ENCODE measurements at places on chromosomes 2 and 18.

DNA sequence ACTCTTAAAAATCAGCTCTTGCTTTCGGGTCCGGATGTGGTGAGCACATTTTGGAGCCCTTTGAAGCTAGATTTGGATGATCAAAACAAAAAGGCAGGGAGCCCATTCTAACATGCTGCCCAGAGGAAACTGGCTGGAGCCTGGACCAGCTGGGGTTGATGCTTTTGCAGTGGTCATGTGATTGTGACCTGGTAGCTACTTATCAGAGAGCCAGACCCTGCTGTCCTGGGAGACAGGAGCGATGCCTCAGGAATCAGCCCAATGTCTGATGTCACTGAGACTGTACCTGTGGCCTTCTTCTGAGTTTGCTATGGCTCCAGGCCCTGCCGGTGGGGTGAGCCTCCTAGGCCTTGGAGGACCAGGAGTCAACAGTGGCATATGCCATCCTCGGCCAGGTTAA, 18.7 kb upstream of the SCLY start:
- no peak for DNase-seq

DNA sequence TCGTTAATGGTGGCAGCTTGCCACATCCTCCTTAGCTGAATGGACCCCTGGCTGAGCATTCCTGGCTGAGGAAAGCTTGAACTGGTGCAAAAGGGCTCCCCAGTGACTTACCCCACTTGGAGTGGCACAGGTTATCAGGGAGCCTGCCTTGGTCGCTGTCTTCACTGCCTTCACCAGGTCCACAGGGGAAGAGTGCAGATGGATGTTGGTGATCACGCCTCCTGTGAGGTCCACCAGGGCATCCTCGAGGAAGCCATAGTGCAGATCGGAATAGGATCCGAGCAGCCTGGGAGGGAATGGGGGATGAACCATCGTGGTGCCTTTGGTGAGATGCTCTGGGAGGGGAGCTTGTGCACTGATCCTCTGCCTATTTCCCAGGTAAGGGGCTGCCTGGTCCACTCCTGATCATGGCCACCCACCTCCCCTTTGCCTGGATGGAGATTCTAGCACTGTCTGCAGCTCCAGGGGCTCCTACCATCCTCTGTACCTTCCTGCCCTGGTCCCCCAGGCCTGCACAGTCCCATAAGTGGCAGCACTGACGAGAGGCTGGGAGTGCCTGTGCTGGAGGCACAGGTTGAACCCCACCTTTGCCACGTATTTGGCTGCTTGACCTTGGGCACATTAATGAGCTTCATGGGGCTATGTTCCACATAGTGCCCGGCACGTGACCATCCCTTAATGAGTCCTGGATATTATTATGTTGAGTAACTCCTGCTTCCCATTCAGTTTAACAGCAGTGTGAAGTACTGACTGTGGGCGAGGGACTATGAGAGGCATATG, 43.0 kb downstream of the CAPN13 start:
- no peak for DNase-seq

DNA sequence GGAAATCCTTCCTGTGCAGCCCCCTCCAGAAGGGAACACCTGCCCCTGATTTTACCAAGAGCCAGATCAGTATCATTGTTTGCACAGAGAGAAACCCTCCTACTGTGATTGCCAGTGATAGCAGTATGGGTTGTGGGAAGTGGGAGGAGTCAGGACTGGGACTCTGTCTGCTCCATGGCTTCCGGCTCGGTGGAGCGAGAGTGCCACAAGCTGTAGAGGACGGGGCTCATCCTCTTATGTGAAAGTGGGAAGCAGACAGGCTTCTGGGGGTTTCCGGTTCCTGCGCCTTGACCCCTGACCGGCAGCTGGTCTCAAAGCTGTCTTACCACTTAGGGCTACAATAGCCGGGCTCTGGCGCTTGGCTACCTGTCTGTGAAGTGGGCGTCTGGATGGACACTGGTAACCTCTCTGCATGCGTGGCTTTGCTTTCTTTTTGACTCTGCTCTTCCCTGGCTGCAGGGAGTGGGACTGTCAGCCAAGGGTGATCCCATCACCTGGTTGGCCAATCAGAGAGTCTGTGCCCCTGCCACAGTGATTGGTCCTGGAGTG, 79.7 kb downstream of the BCL2L11 start:
- DNase-seq: no peak

DNA sequence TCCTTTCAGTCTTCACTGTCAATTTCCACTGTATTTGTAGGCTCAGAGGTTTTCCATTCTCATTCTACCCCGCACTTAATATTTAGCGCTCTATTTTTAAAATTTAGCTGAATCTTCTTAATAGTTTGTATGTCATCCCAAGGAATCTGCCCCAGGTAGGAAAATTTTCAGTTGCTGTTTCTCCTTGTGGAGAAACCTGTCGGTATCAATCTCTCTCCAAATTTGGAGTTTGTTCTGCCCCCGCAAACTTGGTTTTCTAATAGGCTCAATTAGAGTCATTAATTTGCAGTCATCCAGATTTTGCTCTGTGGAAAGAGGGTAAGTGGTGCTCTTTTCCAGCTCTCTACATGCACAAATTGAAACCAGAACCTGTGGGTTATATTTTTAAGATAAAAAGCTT, 87.6 kb downstream of the DNAH6 start:
- no peak for DNase-seq

DNA sequence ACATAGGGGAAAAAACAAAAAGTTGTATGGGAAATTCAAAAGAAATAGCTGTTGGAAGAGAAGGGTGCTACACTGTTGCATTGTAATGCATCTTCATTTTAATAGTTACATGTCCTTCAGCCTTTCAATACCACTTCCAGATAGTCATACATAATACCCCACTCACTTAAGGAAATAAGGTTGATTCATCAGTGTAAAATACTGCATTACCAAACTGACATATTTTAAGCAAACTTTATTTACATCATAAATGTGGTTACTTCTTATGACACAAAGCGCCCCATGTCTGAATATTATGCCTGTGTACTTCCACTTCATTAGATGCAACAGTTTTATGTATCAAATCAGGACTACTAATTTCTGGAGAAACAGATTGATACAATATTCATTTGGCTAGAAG, 4.5 kb downstream of the RBMS1 start:
- DNase-seq: no peak

DNA sequence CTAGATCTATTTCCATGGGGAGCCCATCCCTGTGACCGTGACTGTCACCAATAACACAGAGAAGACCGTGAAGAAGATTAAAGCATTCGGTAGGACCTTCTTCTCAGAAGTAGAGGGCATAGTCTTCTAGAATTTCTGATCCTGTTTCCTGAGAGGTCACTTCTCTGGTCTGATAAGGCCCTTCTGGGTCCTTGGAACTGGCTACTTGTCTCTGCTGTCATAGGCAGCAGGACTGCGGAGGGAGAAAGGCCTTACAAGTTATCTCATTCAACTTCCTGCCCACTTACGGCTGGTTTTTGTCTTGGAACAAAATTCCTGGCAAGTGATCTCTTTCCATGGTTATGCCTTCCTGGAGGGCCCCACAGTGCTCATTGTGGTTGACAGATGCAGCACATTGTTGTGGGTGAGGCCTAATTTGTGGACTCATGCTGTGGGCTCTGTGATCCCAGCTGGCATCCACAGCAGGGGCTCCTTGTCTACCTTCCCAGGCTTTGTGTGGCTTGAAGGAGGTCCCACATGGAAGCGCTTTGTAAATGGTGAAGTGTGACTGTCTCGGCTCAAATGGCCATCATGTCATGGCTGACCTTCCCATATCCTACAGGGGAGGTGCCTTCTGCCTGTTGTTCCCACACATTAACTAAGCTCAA, 22.0 kb downstream of the SAG start:
- no peak for DNase-seq

- DNase-seq: no peak
Observed at GRCh38 chr2:230827774-230828271, 36.9 kb upstream of the ITM2C start.

All from BJ (cell line).